ENCODE measurements at places on chromosomes 5 and 9.
A peak's percentile ranks its signal among the peaks of the same experiment; 100 is the strongest.

DNA sequence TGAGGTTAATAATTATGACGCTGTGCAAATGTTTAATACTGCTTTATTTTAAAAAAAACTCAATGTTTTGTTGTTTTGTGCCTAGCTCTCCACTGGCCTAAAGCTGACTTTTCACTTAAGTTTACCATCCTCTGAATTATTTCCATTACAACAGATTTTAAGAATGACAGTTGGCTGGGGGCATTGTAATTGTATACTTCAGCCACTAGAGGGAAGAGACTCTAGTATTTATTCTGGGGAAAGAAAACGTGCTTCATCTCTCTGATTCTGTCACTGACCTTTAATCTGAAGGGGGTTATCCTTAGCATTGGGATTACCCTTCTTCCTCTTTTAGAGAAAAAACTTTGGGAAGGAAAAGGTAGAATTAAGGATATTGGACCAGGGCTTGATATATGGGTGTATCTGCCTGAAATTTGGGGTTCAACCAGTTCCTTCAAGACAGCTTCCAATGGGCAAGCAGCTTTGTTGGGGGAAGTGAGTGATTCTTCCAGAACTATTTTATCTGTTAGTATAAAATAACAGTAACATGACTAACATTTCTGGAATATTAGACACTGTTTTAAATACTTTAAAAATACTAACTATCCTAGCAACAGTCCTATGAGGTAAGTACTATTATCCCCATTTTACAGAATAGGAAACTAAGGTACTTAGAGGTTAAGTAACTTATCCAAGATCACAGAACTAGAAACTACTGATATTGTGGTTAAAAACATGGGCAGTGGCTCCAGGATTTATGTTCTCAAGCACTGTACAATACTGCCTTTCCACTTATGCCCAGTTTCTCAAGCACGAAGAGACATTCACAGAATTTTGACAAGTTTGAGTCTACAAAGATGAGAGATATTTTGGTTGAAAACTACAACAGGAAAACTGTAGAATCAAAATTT is 208.4 kb downstream of the CD180 start:
- no peak for DNase-seq

GRCh38 chr5:60445427-60445826 is 254.5 kb downstream of the DEPDC1B start:
- no peak for DNase-seq

GRCh38 chr9:6598249-6598725 is 47.2 kb downstream of the GLDC start:
- DNase-seq: peak; percentile 16

DNA sequence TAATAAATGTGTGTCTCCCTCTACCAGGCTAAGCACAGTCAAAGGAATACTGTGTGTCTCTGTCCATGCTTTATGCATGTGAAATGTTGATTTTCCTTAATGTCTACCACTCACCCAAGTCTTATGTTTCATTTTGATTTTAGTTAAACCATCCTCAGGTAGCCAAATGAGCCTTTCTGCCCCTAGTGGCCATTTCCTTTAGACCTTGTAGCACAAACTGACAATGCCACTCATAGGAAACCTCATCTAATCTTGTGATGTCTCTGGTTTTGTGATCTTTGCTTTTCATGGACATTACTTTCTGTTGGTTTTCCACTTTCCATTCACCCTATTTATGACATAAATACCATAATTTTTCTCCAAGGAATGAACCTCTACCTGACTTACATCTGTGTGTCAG is 820.8 kb downstream of the MAT2B start:
- no peak for DNase-seq

GRCh38 chr5:135344349-135344748 is 54.7 kb downstream of the MACROH2A1 start:
- DNase-seq: no peak

GRCh38 chr9:86549401-86549811 is 195.2 kb upstream of the TUT7 start:
- no peak for DNase-seq

DNA sequence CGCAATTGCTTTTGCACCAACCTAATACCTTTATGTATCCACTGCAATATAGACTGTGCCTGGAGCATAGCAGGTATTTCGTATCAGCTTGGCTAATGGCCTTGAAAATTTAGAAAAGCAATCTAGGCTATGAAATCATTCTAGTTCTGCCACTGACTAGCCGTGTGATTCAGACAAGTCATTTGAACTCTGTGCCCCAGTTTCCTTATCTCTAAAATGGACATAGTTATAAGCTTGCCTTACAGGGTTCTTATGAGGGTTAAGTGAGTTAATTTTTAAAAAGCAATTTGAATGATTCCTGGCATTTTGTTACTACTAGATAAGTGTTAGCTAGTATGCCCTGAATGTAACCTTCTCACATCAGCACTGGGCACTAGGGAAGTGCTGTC is 80.5 kb upstream of the PUM3 start:
- DNase-seq: no peak

DNA sequence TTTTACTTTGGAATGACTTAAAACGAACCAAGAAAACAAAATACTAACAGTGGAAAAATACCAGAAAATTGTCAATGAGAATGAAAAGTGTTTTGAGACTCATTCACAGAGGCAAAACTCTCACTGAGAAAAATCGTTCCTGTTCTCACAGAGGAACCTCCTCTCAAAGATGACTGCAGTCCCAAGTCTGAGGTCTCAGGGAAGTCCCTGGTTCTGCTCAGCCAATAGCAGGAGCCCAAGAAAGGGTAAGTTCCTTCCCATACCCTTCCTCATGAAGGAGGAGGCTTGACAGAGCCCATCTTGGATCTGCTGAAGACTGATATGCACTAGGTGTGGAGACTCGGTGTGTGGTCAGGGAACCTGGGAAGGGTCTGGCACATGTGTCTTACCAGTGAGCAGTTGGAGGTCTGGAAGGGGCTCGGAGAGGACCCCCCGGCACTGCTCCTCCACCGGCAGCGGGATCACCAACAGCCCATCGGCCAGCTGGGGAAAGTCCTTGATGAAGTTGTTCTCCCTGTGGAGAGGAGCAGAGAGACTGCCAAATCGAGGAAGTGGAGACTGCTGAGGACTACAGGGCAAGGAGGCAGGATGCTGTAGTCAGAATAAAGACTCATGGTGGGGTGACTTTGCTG is 46.0 kb downstream of the TRIM32 start:
- DNase-seq: no peak

GRCh38 chr9:92711844-92712243 is 41.9 kb upstream of the IPPK start:
- DNase-seq: no peak

DNA sequence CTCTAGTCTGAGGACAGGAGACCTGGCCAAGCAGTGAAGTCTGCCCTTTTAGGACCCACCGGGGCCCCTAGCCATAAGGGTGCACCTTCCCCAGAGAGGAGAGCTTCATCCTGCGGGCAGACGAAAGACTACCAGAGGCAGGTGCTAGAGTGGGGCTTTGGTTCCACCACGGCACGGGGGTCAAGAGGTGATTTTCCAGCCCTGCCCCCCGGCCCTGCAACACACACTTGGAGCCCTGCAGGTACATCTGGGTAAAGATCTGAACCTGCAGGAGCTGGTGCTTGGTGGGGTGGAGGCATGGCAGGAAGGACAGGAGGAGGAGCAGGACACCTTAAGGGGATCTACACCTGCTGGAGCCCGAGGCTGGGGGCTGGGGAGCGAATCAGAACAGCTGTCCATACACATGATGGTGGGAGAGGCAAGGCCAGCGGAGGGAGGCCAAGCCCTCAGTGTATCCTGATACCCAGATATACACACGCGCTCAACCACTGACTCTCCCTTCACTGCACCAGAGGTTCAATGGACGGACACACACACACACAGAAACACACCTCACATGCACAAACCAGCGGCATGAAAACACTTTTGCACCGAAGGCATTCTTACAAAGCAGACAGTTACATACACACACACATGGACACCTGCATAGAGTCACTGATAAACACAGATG is 98.4 kb upstream of the MVB12B start:
- DNase-seq: no peak

- no peak for DNase-seq
Measured at GRCh38 chr9:3177936-3178335, 334.0 kb upstream of the PUM3 start.

DNA sequence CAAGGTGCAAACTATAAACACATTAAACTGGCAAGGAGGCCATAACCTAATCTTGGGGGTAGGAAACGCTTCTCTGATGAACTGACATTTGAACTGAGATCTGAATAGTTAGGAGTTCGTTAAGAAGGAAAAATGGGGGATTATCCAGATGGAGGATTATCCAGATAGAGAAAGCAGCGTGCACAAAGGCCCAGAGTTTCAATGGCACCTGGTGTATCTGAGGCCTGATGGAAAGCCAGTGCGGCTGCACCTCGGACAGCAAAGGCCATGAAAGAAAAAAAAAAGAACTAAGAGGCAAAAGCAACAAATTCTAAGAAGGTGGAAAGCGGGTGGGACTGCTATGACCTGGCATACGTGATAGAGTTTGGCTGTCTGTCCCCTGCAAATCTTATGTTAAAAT is 13.0 kb upstream of the CTNNAL1 start:
- DNase-seq: no peak

- no peak for DNase-seq
Measured at GRCh38 chr5:89336111-89336510, 453.1 kb upstream of the MEF2C start.

DNA sequence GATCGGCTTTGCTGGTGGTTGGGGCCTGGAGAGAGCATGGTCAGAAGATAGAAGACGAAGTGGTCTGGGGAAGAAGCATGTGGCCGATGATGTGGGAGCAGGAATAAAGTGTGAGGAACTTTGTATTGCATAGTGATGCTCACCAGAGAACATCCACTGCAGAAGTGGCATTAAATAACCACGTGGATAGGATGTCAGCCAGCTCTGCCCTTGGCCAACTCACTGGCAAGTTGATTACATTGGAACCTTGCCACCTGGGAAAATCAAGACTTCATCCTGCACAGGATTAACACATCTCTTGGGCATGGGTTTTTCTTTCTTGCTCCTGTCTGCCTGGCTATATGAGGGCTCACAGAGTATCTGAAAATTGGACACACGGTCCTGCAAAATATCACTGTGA is 217.4 kb downstream of the DMRT2 start:
- DNase-seq: no peak

DNA sequence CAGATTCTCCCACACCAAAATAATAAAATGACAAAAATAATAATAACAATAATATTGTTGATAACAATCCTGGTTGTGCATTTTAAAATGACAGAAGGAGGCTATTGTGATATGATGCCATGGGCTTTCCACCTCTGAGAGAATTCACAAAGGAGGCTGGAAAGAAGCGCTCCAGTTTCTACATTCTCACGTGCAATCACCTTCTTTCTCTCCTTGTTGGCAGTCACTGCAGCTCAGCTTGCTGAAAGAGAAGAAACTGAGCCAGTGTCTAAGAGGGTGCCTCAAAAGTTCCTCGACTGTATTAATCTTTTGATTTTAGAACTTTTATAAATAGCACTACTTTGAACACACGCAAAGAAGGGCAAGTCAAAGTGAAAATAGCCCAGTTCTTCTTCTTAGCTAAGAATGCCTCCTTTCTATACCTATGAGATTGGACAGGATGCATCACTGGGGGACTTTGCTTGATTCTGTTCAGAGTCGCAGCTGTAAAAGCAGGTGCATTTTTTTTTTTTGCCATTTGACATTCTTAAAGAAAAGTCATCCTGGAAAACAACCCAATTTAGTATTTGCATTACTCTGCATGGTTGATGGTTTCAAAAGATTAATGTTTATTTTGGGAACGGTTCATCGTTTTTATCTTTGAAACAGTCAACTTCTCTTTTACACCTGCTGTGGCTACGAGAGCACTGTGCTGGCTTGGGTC is 12.4 kb upstream of the SUB1 start:
- DNase-seq: no peak

DNA sequence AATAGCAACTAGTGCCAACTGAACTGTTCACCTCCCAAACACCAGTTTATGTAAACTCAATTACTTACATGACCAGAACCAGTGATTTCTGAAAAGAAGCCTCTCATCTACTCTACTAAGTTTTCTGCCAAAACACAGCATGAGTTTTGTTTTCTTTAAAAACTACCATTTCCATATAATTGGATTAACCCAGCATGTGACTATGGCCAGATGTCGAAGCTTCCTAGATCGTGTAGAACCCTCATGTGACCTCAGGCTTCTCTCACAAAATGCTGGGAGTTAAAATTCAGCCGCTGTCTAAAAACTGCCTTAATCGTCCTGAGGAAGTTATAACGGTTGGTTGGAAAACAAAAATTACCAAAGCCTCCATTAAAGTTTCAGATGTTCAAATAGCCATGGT is 303.5 kb downstream of the IRX1 start:
- DNase-seq: no peak

- peak; percentile 14 for DNase-seq
Measured at GRCh38 chr5:147857302-147858129, 21.0 kb upstream of the SCGB3A2 start.

DNA sequence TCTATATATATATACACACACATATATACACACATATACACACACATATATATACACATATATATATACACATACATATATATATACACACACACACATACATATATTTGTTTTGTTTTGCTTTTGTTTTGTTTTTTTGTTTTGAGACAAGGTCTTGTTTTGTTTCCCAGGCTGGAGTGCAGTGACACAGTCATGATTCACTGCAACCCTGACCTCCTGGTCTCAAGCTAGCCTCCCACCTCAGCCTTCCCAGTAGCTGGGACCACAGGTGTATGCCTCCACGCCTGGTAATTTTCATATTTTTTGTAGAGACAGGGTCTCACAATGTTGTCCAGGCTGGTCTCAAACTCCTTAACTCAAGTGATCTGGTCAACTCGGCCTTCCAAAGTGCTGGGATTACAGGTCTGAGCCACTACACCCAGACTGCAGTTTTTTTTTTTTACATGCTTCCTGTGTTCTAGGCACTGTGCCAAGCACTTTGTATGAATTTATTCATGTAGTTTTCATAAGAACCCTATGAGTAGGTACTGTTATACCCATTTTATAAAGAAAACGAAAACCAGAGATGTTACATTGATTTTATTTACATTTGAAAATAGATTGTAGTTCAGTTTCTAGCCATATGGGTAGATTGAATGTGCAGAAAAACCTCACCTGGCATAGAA is 120.7 kb downstream of the PBX3 start:
- no peak for DNase-seq

DNA sequence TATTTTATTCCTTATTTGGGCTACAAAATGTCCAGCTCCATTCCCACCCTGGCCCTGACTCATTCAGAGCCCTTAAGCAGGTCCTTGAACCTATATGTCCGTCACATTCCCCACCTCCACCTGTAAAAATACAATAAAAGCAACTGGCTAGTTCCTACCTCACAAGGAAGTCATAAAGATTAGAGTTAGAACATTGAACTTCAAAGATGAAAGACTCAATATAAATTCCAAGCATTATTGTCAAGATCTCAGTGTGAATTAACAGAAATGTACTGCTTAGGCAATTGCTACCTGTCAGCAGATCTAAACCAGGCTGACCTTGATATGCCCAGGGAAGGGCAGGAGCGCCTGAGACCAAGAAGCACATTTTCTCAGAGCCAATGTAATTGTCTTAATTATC is 221.8 kb downstream of the ENC1 start:
- DNase-seq: no peak

GRCh38 chr9:95513711-95514110 is 3.1 kb downstream of the PTCH1 start:
- no peak for DNase-seq

Measured in activated naive CD4-positive, alpha-beta T cell treated with anti-CD3 and anti-CD28 coated beads, Interleukin-2, amount 50 U/mL, for 16 hours (primary cell).